ENCODE measurements at places on chromosomes 6 and 20.

- DNase-seq = no peak
Observed at GRCh38 chr20:63567136-63567385, 7.0 kb downstream of the HELZ2 start.

DNA sequence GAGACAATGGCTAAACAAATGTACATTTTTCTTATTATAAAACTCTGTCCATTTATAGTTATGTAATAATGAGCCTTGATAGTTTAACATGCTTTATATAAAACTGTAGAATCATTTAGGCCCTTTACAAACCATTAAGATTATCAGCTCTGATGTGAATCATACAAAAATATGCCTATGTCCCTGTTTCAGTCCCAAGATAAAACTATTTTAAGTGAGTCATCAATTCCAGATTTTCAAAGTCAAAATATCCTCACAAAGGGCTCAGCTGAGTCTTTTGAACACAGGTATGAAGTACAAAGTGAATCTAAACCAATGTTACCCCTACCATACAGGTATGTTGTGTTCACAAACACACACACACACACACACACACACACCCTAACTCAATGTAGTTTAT, 88.0 kb downstream of the PTPRK start:
- no peak for DNase-seq

GRCh38 chr20:40410028-40410427, 279.0 kb downstream of the MAFB start:
- no peak for DNase-seq

DNA sequence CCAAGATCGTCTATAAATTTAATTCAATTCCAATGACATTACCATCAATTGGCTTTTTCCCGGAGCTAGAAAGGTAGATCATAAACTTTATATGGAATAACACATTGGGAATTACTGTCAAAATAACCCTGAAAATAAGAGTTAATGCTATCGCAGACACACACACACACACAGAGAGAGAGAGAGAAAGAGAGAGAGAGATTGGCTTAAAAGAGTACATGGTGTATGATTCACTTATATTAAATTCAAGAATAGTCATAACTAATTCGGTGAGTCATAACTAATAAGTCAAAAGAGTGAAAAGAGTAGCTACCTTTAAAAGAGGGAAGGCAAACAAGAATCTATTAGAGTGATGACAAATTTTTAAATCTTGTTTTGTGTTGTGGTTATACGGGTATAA, 425.5 kb downstream of the TBC1D32 start:
- no peak for DNase-seq

- no peak for DNase-seq
Observed at GRCh38 chr6:81572020-81572419, 180.5 kb downstream of the TENT5A start.

DNA sequence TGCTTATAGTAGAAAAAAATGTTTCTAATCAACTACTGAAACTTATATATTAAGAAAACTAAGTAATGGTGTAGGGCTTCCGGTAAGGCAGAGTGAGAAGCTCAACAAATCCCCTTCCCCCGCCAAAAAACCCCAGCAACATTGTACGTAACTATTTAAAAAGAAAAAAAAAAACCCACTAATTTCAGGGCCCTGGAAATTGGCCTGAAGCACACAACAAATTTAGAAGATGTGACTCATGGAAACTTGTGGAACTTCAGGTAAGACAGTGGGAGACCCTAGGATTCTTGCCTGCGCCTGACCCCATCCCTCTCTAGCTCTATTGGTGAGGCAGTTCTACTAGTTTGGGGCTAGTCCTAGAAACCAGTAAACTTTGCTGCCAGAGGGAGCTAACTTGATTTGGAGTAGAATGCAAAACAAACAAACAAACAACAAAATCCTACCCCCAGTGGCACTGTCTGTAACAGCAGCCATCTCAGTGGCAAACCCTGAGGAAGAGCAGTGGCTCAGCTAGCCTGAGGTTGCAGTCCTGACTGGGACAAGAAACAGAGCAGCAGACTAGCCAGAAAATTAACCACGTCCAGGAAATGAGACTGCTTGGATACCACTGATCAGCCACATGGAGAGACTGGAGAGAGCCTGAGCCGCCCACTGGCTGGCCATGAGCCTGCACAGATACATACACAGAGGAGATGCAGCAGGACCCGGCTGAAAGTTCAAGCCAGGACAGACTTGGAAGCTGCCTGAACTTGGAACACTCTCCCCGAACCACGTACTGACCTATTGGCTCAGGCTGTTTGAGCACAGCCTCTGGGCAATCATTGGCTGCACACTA, 135.1 kb downstream of the TBXT start:
- DNase-seq = no peak

GRCh38 chr20:61311656-61312387, 59.8 kb downstream of the CDH4 start:
- no peak for DNase-seq

DNA sequence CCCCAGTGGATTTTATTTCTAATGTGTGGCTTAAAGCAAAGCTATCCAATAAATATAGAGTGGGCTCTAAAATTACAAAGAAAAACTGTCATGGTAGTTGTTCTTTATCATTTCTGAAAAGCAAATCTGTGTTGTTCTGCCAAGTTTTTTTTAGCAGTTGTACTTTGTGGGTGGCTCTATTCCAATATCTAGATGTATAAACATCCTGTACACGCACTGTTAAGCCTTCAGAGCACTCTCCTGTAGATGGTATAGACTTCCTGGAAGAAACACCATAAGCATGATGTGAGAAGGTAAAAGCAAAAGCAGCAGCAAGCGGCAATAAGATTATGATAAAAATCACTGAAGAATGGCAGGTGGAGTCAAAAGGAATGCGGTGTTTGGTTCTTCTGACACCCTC, 21.5 kb upstream of the TMEM30A start:
- no peak for DNase-seq

DNA sequence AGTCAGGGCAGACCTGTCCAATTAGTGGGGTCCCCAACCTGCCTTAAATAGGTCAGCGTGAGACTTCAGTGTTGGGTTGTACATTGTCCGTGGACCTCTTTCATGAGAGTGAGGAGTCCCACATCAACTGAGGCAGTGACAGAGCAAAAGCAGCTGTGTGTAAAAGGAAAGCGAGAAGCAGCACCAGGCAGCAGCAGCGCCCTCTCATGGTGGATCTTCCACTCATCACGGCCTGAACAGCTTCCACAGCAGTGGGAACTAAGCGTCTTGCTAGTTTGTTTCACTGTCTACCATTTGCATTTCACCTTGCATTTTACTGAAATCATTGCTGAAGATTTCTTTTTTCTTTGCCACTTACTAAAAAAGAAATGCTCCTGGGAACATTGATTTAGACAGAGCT, 333.8 kb downstream of the PKHD1 start:
- no peak for DNase-seq

GRCh38 chr6:137876547-137876946, 9.5 kb downstream of the TNFAIP3 start:
- no peak for DNase-seq

All from stimulated activated CD8-positive, alpha-beta memory T cell treated with anti-CD3 and anti-CD28 coated beads, Interleukin-2, amount 100 ng/mL, for 1 hour (primary cell).